SK-N-SH (cell line): ENCODE measurements at places on chromosomes 16 and 17. TPM values are rescaled to one million over a fixed set of nuclear protein-coding genes. Genes with fewer than 3 reads are reported as not detected.

Gene PIRT
- polyA plus RNA-seq = not detected in 2 replicates

Gene PDPK1
- polyA plus RNA-seq = 22.0 and 33.4 TPM in 2 replicates

DNA sequence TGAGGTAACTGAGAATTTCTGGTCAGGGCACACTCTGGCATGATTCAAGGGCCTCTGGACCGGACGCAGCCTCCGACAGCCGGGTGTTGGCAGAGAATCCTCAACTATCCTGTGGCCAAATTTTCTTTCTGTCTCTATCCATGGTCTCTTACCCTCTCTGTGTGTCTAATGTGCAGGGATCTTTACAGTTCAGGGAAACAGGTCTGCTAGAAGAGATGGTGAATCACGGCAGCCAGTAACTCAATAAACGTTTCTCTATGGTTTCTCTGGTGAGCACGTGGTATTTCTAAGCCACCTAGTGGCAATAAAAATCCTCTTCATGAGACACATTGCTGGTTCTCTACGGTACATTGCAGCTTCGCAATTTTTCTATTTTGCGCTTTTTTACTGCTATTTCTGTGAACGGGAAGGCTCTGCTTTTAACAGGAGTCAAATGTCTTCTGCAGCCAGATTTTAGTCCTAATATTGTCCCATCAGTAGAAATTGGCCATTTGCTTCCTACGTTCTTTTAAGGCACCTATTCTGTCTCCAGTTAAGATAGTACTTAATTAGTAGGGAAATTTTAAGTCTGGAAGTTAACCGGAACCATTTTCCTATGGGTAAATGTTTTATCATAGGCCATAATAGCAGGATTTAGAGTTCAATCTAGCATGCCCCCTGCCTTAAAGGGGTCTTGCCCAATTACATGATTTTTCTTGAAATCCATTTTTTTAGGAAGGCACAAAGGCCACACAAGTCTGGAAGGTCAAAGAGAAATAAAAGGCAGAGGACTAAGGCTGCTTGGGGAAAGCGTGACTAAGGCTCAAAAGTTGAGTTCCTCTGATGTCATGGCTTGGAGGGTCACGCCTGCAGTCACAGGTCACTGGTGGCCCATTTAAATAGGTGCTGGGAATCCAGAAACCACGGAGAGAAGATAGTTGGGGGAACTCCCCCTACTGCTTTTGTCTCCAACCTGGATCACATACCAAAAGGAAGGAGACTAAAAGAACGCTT lies 31.5 kb downstream of the QPRT start:
- H3K27me3 ChIP-seq = no peaks in the 10 kb centered on the region
- no peak overlapping the region for H3K27ac ChIP-seq
- no peak overlapping the region for H3K4me3 ChIP-seq
- DNase-seq = peak; percentile 61

GRCh38 chr16:84547546-84548061 lies 43.1 kb upstream of the MEAK7 start:
- H3K27me3 ChIP-seq = no peaks in the 10 kb centered on the region
- no peak for DNase-seq
- no peak overlapping the region for H3K4me3 ChIP-seq
- H3K36me3 ChIP-seq = no peaks in the 10 kb centered on the region
- no peaks in the 10 kb centered on the region; the same call in 1 of the 2 replicates for H3K4me1 ChIP-seq
- H3K27ac ChIP-seq = no peak overlapping the region

DNA sequence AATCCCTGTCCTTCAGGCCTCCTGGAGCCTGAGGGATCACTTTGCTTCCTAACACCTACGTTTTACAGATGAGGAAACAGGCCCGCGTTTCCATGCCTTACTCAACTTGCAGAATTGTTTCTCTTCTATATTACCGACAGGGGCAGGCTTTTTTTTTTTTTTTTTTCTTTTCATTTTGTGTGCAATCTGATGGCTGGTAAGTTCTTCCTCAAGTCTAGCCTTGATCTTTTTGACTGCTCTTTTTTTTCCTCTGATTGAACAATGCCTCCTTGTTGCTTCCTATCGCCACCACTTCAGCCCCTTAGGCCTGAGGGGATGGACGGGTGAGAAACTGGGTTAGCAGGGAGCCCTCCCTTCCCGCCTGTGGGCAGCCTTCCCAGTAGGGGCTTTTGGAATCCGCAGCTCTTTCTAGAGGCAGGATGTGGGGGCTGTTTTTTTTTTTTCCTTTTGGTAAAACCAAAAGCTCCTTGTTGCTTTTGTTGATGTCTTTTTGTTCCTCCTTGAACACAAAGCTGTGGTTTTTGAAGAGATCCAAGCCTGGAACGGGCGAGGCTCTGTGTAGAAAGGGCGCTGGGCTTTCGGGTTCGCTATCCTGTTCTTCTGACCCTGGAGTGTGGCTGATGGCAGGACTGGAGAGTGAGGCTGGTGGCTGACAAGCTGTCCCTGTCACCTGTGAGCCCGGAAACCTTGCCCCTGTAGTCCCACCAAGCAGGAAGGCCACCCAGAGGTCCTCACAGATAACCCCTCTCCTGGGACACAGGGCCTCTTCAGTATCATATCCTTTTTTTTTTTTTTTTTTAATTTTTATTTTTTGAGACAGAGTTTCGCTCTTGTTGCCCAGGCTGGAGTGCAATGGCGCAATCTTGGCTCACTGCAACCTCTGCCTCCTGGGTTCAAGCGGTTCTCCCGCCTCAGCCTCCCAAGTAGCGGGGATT lies 14.0 kb downstream of the LASP1 start:
- H3K4me3 ChIP-seq = no peak overlapping the region
- peaks cover 19% of the 10 kb centered on the region; the same call in 1 of the 2 replicates for H3K36me3 ChIP-seq
- H3K27ac ChIP-seq = no peak overlapping the region
- H3K4me1 ChIP-seq = peaks cover 21% of the 10 kb centered on the region; the same call in 1 of the 2 replicates

DNA sequence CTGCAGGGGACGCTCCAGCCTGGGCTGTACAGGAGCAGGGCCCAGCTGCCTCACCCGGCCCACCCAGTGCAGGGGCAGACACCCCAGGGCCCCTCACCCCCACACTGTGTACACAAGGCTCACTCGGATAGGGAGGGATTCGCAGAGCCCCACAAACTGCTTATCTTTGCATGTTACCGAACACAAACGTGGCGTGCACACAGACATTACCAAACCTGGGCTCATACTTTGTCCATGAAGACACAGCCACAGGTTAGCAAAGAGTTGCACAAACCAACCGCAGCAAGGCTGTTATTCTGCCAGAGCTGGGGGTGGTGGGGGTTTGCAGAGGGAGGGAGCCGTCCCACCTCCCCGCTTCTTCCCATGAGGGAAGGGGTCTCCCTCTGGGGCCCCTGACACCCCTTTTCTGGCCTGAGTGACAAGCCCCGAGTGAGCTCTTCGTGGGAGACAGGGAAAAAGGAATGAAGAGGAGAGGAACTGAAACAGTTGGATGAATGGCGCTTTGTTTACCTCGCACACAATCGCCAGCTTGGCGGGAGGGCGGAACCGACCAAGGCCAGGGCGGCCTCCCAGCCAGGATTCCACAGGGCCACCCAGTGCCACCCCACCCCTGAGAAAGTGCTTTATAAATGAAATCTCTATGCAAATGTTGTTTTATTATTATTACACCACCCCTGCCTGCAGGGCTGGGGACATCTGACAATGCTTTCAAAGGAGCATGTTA lies 434 bp upstream of the CPSF4L start:
- H3K27ac ChIP-seq = no peak overlapping the region
- DNase-seq = peak; percentile 36
- no peaks in the 10 kb centered on the region for H3K36me3 ChIP-seq
- no peak overlapping the region for H3K4me3 ChIP-seq

- no peaks in the 10 kb centered on the region for H3K36me3 ChIP-seq
- no peak overlapping the region for H3K27ac ChIP-seq
These were observed 48.5 kb downstream of the ARHGAP27 start for GRCh38 chr17:45384047-45384788.
